ENCODE measurements at places on chromosomes 2 and 18.

DNA sequence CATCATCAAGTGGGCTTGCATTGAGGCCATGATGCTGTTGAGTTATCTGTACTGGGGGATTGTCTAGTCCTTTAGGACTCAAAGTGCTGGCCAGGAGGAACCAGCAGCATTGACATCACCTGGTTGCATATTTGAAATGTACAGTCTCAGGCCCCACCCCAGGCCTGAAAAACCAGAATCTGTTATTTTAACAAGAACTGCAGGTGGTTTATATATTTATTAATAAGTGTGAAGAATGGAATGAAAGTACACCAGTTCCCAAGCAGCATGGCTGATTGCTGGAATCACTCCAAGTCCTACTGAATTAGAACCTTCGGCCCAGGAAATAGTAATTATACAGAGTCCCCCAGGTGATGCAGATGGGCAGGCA, 2.8 kb downstream of the IL1F10 start:
- no peak for DNase-seq

DNA sequence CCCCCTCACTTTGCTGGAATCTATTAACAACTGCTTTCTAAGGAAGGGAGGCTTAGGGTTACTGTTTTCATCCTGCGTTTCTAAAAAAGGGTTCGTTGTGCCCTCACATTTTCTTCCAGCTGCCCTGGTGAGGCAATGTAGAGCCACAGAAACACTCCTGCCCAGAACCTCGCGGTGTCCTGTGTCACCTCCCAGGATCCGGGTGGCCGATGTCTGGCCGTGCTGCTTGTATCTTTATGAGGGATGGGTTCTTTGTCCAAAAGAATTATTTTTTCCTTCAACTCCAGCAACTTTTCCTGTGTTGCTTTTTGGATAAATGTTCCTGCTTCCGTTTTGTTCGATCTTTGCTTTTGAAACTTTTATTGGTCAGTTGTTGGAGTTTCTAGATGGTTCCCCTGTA, 291.8 kb upstream of the HS6ST1 start:
- no peak for DNase-seq

DNA sequence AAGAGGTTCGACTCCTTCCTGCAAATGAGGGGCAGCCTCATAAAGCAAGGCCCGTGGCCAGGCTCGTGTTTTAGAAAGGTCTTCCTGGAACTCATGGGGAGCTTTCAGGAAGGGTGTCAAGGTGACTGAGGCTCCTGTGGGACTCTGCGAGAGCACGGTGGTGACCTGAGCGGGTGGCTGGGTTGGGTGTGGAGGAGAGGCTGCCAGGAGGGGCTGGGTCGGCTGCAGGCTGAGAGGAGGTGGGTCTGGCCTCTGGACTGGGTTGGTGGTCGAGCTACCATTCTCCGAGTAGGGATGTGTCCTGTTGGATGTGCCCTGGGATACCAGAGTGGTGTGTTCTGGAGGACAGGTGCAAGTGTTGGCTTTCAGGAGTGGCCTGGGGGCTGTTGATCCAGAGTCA, 86.4 kb downstream of the DGKD start:
- DNase-seq = no peak

- no peak for DNase-seq
Measured at GRCh38 chr2:152046940-152047339, 51.9 kb downstream of the CACNB4 start.
